Tibial artery (tissue), 4 donors: ENCODE measurements at places on chromosomes 16 and 17.

GRCh38 chr16:76780556-76780955, 410.4 kb upstream of the MON1B start:
- no peak for DNase-seq

DNA sequence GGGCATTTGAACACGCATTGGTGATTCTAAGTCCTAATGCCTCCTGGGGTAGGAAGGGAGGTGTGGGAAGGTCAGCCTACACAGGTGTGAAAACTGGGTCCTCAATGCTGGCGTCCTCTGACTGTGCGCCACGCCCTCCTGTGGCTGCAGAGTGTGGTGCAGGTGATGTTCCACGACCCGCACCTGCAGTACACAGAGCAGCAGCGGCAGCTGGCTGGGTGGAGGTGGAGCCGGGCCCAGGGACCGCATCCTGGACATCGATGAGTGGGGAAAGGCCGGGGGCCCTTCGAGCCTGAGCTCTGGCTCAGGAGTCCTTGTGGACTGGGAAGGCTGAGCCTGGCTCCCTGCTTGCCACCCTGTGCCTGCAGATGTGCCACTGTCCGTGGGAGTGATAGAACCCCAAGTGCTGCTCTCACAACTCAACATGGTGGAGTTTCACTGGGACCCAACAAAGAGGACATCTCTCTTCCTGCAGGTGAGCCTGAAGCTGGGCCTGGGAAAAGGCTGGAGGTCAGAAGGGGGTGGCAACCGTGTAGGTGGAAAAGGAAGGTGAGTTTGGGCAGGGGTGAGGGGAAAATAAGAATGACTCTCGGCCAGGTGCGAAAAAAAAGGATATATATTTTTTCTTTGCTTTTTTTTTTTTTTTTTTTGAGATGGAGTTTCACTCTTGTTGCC, 14.0 kb upstream of the STAC2 start:
- no peak for DNase-seq

DNA sequence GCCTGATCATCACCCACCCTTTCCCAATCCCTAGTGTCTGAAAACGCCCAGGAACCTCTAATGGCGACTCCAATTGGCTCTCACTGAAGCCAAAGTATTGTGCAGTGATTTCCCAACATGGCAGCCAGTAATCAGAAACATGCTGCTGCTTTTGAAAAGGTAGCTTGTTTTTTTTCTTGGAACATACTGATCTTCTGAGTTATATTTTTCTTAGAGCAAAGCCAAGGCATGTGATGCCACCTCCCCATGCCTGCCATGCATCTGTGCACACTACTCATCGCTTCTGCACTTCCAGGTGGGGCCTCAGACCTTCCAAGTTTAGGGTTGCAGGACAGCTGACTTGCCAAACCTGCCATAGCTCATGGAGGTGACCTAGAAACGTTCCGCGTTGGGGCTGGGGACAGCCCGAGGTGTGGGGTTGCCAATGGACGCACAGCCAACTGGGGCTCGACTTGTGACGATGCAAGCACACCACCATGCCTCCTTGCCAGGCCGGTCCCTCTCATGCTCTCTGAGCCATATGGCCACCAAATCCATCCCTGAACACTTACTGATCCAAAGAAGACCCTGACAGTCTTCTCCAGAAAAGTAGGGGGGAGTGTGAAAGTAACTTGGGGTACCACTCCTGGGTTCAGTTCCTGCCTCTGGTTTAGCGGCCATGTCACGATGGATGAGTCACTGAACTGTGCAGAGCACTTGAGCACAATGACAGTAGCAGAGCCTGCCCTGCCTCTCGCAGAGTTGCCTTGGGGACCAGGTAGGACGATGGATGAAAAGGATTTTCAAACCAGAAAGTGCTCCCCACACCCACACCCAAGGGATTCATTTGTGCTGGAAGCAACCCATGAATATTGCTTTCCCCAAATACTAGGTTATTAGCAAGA, 155.7 kb downstream of the CCDC182 start:
- DNase-seq, result no peak

DNA sequence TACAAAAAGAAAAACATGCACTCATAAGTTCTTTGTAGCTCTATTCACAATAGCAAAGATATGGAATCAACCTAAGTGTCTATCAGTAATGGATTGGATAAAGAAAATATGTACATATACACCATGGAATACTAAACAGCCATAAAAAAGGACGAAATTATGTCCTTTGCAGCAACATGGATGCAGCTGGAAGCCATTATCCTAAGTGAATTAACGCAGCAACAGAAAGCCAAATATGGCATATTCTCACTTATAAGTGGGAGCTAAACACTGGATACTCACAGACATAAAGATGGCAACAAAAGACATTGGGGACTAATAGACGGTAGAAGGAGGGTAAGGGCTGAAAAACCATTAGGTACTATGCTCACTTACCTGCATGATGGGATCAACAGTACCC, 5.8 kb downstream of the CMC2 start:
- DNase-seq, result no peak

GRCh38 chr17:31915456-31916100, 14.1 kb upstream of the UTP6 start:
- no peak for DNase-seq

DNA sequence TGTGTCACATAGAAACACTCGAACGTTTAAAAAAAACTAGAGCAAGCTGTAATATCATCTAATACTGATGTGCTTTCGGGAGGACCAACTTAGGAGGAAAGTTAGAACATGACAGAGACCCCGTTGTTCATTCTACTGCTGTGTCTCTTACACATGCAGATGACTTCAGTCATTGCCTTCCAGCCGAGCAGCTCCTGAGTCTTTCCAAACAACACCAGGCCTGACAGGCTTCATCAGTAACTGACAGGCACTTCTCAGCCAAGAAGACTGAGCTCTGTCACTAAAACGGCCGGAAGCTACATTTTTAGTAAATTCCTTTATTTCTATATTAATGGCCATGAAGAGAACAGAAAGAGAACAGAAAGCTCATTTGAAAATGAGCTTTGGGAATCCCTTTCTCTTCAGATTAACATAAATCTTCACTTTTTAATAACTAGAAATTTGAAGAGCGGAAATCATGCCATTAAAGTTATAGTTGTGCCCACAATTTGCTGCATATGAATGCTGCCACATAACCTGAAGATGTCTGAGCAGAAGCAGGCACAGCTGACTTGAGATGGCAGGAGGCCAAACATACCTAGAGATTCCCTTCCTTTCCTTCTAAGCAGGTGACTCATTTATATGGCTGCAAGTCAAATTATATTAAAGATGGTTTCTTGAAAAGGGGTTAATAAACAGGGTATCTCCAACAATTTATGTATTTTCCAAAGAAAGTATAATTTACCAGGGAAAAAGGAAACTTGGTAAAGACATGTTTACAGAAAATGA, 148.9 kb downstream of the ITFG1 start:
- no peak for DNase-seq

DNA sequence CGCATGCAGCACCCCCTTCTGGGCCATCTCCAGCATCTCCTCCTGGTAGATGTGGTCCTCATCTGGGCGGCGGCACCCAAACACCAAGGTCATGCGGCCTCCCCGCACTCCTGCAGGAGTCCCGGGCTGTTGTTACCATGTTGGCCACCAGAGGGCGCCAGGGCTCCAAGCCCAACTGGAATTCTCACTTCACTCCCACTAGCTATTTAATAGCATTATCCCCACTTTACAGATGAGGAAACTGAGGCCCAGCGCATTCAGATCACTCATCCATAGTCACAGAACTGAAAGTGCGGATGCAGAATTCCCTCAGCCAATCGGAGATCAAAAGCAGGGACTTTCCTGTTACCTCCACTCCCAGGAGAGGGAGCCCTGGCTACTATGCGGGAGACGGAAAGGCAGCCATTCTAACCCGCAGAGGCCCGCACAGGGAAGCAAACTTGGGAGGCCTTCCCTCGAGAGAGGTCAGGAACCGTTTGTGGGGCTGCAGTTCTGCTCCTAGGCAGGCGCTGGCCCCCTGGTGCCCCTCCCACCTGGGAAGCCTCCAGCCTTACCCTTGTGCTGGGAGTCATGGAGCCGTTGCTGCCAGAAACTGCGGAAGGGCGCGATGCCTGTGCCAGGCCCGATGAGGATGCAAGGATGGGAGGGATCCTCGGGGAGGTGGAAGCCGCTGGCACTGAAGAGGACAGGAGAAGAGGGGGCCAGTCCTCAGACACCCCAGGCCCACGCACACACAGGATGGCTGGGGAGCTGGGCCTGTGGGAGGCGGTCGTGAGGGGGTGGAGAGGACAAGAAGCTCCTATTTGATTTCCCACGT, 40.1 kb downstream of the NOS2 start:
- peak; percentile 75 for DNase-seq

DNA sequence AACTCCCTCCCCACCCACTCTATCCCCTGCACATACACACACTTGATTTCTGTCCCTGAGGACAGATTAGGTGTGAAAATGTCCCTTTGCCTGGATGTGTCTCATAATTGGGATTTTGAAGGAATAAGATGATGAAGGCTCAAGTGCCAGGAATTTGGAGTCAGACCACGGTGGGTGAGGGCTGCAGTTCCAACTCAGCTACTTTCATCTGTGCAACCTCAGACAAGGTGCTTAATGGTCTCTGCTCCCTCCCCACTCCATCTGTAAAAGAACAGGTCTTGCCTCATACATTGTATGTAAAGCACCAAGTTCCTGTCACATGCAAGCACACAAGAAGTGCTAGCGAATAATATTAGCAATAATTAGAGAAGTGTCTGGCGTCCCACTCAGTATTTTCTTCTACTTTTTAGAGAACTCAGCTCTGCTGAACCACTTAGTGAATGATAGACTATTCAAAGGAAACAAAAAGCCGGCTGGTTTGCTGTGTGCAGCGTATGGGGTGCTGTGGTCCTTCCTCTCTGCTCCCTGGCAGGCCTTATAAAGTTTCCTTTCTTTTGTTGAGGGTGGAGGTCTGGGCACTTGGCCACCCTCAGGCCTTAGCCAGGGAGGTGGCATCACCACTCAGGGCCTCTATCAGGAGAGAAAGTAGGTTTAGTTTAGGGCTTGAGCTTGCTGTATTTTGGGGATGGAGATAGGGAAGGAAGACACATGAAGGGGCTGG, 6.4 kb downstream of the TBX4 start:
- DNase-seq, result no peak

- DNase-seq, result no peak
Measured at GRCh38 chr16:74029115-74029792, 267.4 kb upstream of the PSMD7 start.

DNA sequence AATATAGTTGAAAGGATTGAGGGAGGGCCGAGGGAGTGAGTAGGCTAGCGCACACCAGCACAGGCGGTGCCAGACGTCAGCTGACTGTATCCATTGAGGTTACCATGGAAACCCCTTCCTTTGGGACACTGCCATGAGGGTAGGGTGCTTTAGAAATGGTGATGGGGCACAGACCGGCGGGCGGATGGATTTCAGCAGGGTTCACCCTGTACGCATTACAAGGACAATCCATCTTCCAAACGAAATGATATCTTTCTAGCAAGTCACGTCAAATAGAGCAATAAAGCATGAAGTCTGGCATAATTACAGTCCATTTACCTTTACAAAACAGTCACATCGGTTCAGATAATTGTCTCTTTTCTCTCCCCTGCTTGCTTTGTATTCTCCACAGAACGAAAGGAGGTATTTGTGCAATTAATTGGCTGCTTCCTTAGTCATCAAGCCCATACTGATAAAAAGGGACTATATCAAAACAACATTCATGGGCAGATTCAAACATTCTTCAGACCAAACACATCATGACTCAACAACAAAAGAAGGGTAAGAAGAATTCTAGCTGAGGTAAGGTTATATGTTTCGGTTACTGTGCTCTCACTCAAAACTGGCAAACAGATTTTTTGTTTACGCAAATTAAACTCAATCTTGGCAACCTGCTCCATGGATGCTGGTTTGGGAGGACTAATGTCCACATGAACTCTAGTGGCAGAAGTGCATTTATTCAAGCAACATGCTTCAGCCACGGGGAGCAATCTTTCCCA, 140.6 kb downstream of the CDK5R1 start:
- no peak for DNase-seq

DNA sequence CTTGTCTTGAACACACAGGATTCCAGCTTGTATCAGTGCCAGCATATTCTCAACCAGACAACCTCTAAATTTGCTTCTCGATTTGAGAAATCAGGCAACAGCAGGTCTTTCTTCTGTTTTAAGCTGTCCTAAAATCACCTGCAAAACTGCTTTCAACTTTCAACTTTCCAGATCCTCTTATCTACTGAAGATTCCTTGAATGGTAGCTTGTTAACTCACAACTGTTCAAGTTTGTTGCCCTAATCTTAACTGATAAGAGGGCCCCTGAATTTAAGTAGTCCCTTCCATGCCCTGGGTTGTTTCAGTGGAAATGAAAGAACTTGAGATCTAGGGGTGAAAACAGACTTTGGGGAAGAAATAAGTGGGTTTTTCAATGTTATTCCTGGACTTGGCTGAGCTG, 57.2 kb downstream of the CHD9 start:
- no peak for DNase-seq

- no peak for DNase-seq
Measured at GRCh38 chr16:63175313-63175712, 1139.1 kb upstream of the CDH8 start.

- no peak for DNase-seq
Measured at GRCh38 chr17:67212231-67212630, 32.8 kb downstream of the HELZ start.

DNA sequence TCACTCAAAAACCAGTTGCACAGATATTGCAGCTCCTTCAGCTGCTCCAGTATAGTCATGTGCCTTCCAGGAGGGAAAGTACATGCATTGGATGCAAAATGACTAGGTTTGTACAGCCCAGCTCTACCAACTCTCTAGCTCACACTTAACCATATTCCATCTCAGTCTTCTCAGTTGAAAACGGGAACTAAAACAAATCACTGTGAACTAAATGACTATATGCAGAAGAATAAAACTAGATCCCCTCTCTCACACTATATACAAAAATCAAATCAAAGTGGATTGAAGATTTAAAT, 24.9 kb downstream of the DCUN1D3 start:
- no peak for DNase-seq

GRCh38 chr17:47995241-47995935, 24.5 kb downstream of the CDK5RAP3 start:
- DNase-seq, result no peak

- DNase-seq, result no peak
Measured at GRCh38 chr17:31390426-31390747, 1.1 kb upstream of the RAB11FIP4 start.

GRCh38 chr16:6362321-6362720, 970.3 kb upstream of the RBFOX1 start:
- no peak for DNase-seq

GRCh38 chr16:19518388-19518787, 3.5 kb downstream of the GDE1 start:
- DNase-seq, result no peak

DNA sequence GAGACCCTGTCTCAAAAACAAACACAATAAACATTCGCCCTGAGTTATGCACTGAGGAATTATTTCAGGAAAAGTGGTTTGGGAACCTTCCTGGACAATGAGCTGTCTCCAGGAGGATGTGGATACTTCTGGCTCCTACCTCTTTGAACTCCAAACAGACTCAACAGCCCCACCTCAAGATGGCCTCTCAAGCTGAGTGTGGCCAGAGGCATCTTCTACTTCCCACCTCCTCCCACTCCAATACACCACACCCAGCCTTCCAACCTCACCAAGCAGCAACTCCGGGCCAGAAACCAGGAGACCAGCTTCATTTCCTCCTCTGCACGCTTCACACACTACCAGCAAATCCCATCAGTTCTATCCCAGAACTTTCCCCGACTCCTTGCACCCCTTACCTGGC, 11.6 kb downstream of the HBQ1 start:
- DNase-seq, result no peak

- no peak for DNase-seq
Measured at GRCh38 chr17:8922451-8922850, 43.1 kb downstream of the PIK3R5 start.

- DNase-seq, result no peak
Measured at GRCh38 chr16:54816471-54816870, 114.2 kb upstream of the IRX5 start.
